ENCODE measurements at places on chromosomes 7 and 10.

DNA sequence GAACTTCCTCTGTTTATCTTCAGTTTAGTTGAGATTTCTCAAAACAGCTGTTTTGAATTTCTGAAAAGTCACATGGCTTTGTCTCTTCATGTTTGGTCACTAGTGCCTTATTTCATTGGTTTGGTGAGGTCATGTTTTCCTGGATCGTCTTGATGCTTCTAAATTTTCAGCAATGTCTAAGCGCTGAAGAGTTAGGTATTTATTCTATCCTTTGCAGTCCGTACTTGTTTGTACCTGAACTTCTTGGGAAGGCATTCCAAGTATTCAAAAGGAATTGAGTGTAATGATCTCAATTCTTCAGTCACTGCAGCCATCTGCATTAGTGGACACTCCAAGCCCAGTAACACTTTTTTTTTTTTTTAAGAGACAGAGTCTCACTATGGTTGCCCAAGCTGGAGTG is 67.7 kb downstream of the HERC4 start:
- DNase-seq = no peak

- no peak for DNase-seq
These were observed 30.6 kb upstream of the GPNMB start for GRCh38 chr7:23216021-23216420.

GRCh38 chr7:155710530-155710929 is 66.1 kb downstream of the RBM33 start:
- no peak for DNase-seq

GRCh38 chr10:49572594-49573114 is 33.7 kb upstream of the ERCC6 start:
- DNase-seq = no peak

GRCh38 chr10:46534828-46535524 is 21.5 kb downstream of the GPRIN2 start:
- DNase-seq = no peak

GRCh38 chr7:133703547-133703946 is 423.6 kb upstream of the LRGUK start:
- DNase-seq = peak; percentile 86

DNA sequence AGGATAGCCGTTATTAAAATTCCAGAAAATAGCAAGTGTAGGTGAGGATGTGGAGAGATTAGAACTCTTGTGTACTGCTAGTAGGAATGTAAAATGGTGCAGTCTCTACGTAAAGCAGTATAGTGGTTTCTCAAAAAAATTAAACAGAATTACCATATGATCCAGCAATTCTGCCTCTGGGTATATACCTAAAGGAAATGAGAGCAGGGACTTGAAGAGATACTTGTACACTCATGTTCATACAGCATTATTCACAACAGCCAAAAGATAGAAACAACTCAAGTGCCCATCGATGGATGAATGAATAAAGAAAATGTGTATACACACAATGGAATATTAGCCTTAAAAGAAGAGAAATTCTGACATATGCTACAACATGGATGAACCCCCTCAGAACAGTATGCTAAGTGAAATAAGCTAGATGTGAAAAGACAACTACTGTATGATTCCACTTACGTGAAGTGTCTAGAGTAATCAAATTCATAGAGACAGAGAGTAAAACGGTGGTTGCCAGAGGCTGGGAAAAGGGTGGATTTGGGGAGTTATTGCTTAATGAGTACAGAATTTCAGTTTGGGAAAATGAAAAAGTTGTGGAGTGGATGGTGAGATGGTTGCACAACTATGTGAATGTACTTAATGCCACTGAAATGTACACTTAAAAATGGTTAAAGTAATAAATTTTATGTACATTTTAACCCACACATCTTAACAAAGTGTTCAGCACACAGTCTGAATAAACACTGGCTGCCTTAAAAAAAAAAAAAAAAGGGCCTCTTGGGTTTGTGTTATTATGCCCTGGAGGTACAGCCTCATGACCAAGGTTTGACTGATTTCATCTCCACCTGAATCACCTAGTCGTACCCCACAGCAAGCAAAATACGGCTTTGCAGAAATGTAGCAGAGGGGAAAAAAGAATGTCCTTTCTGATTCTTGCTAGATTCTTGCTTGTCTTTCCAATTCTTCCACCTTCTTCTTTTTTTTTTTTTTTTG is 26.2 kb downstream of the BUB3 start:
- DNase-seq = no peak

- DNase-seq = no peak
These were observed 650.9 kb downstream of the GATA3 start for GRCh38 chr10:8705415-8705814.

- DNase-seq = no peak
These were observed 5.2 kb downstream of the GIMAP5 start for GRCh38 chr7:150742286-150742968.

DNA sequence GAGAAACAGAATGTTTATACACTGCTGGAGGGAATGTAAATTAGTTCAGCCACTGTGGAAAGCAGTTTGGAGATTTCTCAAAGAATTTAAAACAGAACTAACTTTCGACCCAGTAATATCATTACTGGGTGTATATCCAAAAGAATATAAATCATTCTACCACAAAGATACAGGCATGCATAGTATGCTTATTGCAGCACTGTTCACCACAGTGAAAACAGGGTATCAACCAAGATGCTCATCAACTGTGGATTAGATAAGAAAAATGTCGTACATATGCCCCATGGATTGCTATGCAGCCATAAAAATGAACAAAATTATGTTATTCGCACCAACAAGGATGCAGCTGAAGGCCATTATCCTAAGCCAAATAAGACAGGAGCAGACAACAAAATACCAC is 343.1 kb upstream of the KCND2 start:
- DNase-seq = peak; percentile 35

Measured in AG10803 (cell line).